ENCODE measurements at places on chromosomes 1 and 21.

- no peak for DNase-seq
These were observed 73.3 kb downstream of the MDM4 start for GRCh38 chr1:204589409-204590038.

DNA sequence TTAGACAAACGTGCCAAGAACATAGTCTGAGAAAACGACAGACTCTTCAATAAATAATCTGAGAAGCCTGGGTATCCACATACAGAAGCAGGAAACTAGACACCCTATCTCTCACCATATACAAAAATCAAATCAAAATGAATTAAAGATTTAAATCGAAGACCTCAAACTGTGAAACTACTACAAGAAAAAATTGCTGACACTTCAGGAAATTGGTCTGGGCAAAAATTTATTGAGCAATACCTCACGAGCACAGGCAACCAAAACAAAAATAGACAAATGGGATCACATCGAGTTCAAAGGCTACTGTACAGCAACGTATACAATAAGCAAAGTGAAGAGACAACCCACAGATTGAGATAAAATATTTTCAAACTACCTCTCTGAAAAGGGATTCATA, 292.8 kb upstream of the RGS18 start:
- no peak for DNase-seq

GRCh38 chr1:230370109-230370508, 56.0 kb downstream of the PGBD5 start:
- no peak for DNase-seq

DNA sequence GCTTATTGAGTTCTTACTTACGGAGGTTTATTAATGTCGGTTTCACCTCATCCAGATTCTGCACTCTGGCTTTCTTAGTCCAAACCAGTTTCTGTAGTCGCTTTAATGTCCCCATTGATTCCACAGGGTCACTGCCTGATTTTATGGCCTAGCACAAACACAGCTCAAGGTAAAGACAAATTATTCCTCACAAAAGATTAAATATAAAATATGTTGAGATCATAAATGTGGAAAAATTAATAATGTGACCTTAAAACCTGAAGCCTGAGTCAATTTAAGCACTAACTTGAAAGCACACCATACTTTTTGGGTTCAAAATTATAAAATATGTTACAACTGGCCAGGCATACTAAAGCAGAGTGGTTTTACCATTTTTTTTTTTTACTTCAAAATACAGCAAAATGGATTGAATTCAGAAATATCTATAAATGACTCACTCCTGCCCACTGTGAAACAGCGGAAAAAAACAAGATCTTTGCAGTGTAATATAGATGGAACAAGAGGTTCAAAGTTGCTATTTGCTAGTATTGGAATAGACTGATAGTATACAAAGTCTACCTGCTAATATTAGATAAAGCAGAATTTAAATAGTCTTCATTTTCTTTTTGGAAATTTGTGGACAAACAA, 37.6 kb upstream of the SAMSN1 start:
- DNase-seq, result no peak

GRCh38 chr1:60279798-60280197, 206.2 kb upstream of the C1orf87 start:
- no peak for DNase-seq

GRCh38 chr1:174818014-174818616, 181.6 kb upstream of the CACYBP start:
- no peak for DNase-seq

DNA sequence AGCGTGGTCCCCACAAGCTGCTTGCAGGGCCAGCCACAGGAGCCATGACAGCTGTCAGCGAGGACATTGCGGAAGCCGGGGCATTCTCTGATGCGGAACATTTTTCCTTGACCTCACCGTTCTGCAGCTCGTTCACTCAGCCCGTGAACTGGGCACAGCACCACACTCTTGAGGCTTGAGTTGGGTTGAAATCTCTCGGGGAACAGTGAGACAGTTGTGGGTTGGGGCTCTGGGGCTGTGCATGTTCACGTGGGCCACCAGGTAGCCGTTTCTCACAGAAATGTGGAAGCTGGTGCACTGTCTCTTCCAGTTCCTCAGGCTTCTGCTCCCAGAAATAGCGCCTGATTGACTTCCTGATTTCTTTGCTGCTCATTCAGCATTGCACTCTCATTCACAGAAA, 69.8 kb downstream of the SPSB1 start:
- no peak for DNase-seq
